Heart right ventricle (tissue), 16 donors: ENCODE measurements at places on chromosomes 4 and X.

- no peak for DNase-seq
Measured at GRCh38 chr4:169756971-169757574, 671 bp downstream of the HPF1 start.

- peak; percentile 61 for DNase-seq
Measured at GRCh38 chr4:39637586-39638353, 895 bp downstream of the SMIM14 start.

DNA sequence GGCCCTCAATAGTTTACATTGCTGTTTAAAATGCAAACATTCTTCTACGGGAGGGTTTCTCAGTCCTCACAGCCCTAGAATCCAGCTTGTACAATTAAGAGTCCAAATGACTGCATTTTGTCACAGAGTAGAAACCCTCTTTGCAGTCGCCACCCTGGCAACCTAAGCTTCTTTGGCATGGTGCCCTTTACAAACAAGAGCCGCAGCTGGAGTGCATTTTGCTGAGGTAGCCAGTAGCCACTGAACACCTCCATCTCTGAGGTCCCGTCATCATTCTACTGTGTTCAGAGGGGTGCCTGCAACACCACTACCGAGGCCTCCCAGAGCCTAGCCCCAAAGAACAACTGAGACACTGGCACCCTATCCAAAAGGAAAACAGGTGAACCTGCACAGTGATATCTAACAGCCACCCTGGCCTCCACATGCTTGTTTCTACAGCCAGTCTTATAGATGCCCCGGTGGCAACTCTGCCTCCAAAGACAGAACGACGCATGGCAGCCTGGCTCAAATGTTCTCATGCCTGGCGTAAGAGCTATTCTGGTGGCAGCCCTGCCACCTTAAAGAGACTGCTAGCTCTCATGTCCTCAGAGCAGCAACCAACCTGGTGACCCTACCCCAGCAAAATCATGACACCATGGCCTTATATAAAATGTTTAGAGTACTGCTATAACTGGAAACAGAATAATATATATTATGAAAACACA, 801.9 kb downstream of the TECRL start:
- DNase-seq: no peak

DNA sequence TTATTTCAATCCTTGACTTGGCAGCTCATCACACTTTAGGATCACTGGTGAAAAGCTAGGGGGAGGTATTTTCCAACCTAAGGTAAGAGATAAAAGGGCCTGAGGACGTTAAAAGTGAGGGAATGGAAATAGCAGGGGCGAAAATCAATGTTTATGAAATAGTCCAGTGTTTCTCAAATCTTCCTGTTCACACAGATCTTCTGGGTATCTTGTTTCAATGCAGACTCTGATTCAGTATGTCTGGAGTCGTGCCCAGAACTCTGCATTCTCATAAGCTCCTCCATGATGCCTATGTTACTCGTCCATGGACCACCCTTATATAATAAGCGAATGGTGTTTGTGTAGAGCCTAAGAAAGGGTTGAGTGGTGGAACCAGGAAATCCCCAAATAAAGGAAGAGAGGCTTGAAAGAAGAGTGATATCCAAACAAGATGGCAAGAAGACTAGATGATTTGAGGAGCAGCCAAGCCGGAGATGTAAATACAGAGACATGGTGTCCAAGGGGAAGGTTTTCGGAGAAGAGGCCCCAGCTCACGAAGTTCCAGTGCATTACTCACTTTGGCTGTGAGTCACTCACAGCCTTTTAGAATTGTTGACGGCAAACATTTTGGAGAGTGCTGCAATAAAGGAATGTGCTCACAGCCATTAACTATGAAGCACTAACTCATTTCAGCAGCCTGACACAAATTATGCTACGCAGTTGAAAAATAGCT, 215.6 kb upstream of the PPARGC1A start:
- no peak for DNase-seq

GRCh38 chr4:14100349-14100748, 472.8 kb upstream of the BOD1L1 start:
- DNase-seq: no peak

DNA sequence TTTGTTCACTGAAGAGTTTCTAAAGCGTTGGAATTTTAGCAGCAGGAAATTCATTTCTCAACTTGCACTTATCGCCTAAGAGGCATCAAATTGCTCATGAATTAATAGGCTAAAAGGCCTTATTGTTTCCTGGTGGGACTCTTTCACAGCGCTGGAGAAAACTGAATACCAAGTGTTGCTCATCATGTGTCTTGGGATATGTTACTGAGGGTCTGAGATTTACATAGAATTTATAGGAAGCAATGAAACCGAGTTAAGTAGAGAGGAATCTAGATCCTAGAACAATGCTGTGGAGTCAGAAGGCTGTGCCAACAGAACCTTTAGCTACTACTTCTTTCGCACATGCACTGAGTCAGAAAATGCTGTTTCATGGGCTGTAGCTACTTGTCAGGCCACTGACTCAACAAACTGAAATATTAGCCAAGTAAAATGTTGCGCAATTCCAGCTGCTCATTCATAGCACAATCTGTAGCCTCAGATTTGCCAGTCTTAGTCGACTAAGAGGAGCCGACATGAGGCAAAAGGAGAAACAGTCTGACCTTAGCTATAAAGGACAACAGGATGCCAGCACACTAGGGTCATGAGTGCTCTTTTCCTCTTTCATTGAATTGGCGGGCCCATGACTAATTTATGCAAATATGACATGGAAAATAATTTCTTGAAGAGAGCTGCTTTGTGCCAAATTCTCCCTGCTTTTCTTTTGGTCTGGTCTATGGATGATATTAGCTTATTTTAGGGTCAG, 35.9 kb upstream of the CXCL8 start:
- DNase-seq: no peak

DNA sequence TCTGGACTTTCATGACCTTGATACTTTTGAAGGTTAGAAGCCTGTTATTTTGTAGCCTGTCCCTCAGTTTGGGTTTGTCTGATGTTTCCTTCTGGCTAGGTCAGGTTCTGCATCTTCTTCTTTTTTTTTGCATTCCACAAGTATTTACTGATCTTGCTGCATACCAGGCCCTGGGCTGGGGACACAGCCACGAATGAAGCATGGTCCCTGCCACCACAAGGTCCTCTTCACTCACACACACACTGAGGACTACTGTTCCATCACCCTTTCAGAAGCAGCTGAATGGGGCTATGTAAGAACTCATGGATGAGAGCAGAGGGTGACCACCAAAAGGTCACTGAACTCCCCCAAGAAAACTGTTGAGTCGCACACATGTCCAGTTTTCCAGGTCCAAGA, 39.2 kb downstream of the USP11 start:
- no peak for DNase-seq

GRCh38 chrX:145631461-145631951, 186.1 kb upstream of the SLITRK2 start:
- DNase-seq: no peak

- no peak for DNase-seq
Measured at GRCh38 chr4:141004823-141005222, 128.4 kb downstream of the RNF150 start.

- DNase-seq: no peak
Measured at GRCh38 chr4:16222957-16223527, 3.2 kb downstream of the TAPT1 start.

DNA sequence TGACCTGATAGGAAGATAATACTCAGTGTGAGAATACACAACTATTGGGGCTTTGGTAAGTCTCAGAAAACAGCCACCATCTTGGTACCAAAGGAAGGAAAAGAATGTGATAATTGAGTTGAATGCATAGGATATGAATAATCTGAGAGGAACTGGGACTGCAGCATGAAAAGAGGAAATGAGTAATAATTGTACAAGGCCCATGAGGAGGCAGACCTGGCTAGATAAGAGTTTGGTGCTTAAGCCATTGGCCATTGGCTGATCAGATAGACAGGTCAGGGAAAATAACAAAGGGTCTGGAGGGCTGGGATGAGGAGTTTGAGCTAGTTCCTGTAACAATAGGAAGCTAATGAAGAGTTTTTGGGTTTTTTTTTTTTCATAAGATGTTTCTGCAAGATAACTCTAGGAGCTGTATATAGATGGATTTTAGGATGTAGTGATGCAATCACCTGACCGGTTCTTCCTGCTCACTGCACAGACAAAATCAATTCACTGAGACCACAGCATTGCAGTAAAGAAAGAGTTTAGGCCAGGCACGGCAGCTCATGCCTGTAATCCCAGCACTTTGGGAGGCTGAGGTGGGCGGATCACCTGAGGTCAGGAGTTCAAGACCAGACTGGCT, 5.3 kb upstream of the TRMT2B start:
- DNase-seq: no peak

- DNase-seq: no peak
Measured at GRCh38 chrX:110374559-110374958, 15.9 kb downstream of the RTL9 start.

DNA sequence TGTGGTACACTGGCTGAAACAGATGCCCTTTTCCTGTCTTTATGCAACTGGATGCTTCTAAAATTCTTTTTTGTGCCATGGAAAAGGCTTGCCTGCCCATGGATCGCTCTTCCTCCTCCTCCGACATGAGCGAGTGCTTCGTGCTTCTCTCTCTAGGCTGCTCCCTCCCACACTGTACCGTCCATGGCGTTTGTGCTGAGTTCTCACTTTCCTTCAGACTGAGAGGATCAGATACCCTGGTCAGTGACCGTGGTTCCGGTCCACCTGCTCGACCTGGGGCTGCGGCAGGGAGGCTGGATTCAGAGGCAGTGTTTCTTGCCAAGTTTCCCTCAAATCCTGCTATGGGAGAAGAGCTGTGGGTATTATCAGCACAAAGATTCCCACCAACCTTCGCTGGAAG, 10.2 kb upstream of the CLDN24 start:
- no peak for DNase-seq

- DNase-seq: no peak
Measured at GRCh38 chr4:59612235-59612634, 1587.9 kb upstream of the ADGRL3 start.

GRCh38 chr4:108345862-108346817, 177.4 kb upstream of the LEF1 start:
- no peak for DNase-seq

GRCh38 chr4:3709846-3710441, 56.2 kb upstream of the ADRA2C start:
- no peak for DNase-seq

DNA sequence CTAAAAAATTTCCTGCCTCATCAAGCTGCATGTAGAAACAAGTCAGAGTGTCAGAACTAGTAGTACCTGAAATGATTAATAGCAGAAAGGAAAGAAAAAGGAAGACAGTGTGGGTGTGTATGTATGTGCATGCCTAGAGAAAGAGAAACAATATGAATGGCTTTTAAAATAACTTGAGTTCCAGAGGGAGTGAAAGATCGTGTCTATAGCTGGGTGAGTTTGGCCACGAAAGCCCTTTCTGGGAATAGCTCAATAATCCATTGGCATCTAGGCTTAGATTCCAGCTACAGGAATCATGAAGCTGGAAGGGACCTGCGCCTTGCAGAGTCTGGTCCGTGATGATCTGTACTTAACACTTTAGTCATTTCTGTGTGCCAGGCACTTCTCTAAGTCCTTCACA, 195.6 kb downstream of the RAPGEF2 start:
- DNase-seq: no peak

- no peak for DNase-seq
Measured at GRCh38 chr4:150817017-150817416, 198.1 kb downstream of the LRBA start.

DNA sequence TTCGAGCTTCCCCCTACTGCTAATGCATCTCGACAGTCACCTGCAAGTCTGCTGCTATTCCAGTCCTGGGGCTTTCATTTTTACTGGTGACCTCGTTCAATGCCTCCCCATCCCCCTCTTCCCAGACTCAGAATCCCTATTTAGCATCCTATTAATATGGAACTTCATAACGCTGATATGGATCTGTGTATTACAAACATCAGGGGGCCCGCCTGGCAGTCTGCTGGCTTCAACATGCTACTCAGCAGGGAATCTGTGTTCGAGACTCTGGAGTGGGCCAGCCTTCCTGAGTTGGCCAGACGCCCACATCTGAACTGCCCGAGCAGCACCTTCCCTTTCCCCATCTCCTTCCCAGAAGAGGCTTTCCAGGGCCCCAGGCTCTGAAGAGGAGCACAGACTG, 173.9 kb upstream of the PPARGC1A start:
- no peak for DNase-seq

- DNase-seq: no peak
Measured at GRCh38 chr4:70954032-70954431, 39.4 kb upstream of the DCK start.
